AG08395 (cell line): ENCODE measurements at places on chromosomes 2 and 18.
A peak's percentile ranks its signal among the peaks of the same experiment; 100 is the strongest.

DNA sequence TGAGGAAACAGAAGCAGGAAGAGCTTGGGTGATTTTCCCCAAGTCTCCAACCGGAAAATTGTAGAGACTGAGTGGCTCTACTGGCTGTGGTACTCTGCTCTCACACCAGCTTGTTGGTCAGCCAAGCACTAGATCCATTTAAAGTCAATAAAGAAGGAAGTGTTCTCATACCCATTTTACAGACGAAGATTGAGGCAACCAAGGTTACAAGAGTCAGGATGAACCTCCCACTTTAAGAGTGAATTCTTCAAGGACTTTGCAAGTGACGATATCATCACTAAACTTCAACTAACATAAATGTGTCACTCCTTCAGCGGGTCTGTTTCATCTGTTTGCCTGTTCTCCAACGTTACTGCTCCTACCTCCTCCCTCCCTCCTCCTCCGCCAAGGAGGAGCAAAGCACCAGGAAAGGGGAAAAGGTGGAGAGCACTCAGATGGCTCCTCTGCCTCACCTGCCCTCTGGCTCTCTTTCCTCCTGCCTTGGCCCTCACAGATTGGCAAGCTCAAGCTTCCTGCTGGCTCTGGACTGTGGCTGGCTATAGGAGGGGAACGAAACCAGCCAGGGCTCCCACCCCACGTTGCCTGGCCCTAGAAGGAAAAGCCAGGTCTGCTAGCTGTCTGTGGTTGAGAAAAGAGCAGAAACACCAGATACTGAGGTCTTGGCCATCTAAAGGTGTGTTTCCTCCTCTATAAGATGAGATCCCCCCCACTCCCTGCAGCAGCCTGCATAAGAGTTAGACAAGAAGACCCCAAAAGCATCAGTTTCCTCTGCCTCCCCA is 3.6 kb upstream of the RAB11FIP5 start:
- DNase-seq: no peak

DNA sequence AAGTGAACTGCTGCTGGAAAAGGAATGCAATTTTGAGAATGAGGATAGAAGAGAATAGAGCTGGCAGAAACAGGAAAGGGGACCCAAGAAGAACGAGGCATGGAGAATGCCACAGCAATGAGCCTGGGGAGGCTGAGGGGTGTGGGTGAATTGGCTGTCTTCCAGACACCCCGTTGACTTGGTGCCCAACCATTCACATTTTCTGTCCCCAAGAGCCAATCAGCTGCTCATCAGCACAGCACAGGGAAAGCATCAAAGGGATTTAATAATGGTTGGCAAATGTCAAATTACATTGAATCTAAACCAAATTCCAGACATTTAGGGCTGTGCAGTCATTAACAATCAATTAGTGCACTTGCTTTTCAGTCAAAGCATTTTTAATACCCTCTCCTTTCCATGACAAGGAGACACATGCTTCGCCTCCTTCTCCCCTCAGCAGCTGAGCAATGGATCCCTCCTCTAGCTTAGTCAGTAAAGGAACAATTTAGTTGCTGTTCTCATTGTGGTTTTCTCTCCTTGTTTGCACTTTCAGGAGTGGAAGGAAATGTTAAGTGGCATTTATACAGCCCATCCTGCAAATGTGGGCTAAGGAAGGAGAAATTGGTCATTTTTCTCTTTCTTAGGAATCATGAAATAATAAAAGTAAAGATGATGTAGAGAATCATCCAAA is 98.8 kb downstream of the KLF7 start:
- DNase-seq: peak; percentile 30

GRCh38 chr18:46046126-46046525 is 25.9 kb downstream of the PSTPIP2 start:
- no peak for DNase-seq

- peak; percentile 13 for DNase-seq
These were observed 109.9 kb downstream of the ZNF236 start for GRCh38 chr18:76932026-76932819.

DNA sequence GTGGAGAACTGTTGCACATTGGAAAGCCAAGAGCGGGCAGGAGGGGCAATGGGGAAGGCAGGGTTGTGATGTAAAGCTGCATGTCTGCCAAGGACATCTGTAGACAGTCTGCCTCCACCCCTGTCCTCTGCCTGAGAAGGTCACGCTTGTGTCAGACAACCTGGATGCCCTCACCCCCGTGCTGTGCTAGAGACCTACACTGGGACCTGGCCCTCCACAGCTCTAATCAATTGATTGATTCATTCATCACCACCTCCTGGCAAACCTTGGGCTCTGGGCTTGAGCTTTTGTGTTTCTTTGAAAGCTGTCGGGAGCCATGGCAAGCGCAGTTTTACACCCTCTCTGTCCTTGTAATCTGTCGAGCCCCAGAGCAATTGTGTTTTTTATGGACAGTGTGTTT is 41.1 kb downstream of the MARCO start:
- no peak for DNase-seq

DNA sequence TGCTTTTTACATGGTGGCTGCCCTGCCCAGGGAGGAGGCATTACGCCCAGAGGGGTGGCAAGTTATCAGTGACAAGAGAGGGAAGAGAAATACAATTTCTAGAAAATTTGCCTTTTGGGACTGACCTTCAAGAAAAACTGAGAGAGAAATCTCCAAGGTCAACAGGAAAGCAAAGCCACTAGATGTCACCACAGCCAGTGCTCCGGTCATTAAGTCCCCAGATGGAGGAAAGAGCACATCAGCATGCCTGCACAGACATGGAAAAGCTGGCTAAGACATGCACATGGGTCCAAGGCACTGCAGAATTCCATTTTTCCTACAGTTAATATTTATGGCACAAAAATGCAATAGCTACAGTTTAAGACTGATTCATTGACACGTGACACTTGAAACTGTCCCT is 21.0 kb downstream of the FHL2 start:
- DNase-seq: no peak

DNA sequence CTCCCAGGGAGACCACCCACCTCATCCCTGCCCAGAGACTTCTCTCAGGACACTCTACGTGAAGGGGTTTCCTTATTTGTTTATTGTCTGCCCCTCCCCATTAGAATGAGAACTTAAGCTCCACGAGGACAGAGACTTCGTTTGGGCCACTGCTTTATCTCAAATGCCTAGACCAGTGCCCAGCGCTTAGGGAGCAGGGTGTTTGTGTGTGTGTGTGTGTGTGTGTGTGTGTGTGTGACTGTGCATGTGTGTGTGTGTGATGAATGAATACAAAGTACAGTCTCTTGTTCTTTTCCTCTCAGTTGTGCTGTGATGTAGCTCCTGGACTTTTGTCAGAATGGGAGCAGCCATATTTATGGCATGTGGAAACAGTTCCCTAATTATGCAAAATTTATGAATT is 34.4 kb upstream of the CABYR start:
- DNase-seq: no peak

DNA sequence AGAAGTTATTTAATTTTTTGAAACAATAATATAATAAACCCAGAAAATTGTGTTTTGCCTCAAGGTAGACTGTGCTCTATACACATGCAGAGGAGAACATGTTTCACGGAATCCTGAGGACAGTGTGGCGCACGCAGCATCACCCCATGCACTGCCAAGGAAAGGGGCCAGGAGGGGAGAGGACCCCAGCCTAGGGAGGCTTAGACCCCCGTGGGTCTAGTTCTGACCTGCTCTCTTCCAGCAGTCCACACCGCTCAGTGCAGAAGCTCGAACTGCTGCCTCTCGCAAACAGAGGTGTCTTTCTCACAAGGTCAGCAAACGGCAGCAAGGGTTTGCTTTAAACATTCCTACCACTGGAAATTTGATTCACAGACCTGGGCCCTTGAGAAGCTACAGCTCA is 51.5 kb upstream of the KIDINS220 start:
- DNase-seq: no peak

DNA sequence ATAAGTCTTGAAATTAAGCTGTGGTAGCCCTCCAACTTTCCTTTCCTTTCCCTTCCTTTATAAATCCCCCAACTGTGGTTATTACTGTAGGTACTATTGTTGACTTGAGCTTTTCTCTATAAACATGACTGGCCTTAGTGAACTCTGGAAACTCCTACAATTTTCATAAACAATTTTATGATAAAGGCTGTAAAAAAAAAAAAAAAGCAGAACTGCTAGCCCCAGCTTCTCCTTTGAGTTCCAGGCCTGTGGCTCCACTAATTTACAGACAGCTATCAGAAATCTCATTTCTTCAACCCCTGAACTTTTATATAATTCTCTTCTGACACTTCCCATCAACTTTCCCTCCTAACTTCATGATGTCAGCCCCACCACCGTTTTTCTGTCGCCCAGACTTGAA is 174.3 kb downstream of the IKZF2 start:
- DNase-seq: no peak

- DNase-seq: no peak
These were observed 11.6 kb upstream of the RBMS1 start for GRCh38 chr2:160505256-160505655.

DNA sequence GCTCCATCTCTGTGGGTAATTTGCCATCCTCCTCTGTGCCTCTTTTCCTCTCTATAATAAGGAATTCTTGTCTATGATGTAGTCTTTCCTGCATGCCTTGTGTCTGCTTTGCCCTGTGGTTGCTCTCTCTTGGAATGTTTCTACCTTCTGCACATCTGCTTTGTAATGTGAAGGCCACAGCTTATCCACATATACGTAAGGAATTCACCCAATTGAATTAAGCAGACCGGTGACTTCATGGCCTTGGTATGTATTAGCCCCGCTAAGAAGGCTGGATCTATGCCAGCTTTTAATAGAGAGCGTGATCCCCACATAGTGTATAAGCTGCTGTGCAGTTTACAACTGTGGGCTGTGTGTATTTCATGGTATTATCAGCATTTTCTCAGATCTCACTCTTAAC is 274.7 kb downstream of the RNF144A start:
- DNase-seq: peak; percentile 57

GRCh38 chr2:12705230-12705629 is 11.5 kb upstream of the TRIB2 start:
- no peak for DNase-seq

GRCh38 chr2:217360111-217360510 is 500.2 kb upstream of the TNP1 start:
- no peak for DNase-seq

- peak; percentile 40 for DNase-seq
These were observed 15.6 kb upstream of the PPP1CB start for GRCh38 chr2:28736034-28736433.

DNA sequence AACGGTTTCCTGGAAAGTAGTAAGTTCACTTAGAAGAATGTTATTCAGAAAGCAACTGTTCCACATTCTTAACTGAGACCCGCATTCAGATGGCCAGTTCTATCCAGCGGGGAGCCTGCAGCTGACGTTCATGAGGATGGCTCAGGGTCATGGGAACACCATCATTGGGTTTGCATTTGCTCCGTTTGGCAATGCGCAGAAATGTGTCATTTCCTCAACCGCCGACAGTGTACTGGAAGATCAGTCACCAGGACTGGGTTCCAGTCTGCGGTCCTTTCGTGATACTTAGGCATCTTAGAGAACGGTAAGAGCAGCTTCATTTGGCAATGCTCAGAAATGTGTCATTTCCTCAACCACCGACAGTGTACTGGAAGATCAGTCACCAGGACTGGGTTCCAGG is 104.0 kb downstream of the DNER start:
- no peak for DNase-seq

DNA sequence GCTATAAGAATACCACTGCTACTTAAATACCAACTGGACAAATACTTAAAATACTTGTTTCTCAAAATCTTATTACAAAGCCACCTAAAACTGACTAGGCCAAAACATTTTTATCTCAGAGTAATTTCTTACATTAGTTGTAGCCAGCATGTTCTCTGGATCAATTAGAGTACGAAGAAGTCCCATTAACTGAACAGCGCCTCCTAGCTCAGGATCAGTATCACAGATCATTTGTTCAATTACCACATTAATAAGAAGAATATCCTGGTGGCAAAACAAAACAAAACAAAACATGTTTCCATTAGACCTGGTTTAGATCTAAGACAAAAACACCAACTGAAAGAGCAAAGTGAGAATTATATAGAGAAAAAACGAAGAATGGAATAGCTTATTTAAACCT is 36.0 kb downstream of the PPP4R3B start:
- DNase-seq: no peak

DNA sequence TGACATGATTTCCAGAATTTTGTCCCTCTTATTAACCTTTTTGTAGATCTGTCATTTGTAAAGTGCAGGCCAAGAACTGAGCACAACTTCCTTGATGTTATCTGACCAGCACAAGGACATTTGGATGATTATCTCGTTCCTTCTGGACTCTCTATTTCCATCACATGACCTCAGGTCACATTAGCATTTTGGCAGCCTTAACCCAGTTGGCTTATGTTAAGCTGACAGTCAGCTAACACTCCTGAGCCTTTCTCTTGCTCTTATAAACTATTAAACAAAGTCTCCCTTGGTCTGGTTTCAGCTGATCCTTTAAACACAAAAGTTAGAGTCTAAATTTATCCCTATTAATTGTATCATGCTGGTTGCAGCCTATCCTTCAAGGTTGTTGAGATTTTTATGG is 167.2 kb upstream of the RBBP8 start:
- DNase-seq: no peak

GRCh38 chr18:58580623-58581022 is 48.3 kb downstream of the ALPK2 start:
- no peak for DNase-seq

DNA sequence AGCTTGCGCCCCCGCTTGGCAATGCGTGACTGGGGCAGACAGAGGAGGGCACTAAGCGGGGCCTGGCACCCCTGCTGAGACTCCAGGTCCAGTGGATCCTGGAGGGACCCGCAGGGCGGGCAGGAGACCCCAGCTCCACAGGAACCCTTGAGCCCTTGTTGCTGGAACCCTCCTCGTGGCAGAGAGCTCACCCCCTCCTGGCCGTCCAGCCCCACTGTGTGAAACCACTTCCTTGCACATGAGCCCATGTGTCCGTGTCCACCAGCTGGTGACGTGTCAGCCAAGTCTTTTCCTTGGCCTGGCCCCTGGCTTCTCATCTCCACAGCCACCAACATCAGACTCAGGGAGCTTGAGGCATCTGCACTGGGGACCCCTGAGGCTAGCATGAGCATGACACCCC is 38.0 kb downstream of the BIN1 start:
- DNase-seq: no peak

DNA sequence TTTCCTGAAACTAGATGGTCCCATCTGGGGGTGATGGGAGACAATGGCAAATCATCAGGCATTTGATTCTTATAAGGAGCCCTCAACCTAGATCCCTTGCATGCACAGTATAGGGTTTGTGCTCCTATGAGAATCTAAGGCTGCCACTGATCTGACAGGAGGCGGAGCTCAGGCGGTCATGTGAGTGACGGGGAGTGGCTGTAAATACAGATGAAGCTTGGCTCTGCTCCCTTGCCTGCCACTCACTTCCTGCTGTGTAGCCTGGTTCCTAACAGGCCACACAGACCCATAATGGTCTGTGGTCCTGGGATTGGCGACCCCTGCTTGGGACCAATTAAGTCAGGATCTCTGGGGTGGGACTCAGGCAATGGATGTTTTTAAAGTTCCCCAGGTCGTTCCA is 293.4 kb downstream of the ZNF521 start:
- DNase-seq: no peak

GRCh38 chr2:238202326-238203093 is 985 bp downstream of the ILKAP start:
- peak; percentile 36 for DNase-seq

DNA sequence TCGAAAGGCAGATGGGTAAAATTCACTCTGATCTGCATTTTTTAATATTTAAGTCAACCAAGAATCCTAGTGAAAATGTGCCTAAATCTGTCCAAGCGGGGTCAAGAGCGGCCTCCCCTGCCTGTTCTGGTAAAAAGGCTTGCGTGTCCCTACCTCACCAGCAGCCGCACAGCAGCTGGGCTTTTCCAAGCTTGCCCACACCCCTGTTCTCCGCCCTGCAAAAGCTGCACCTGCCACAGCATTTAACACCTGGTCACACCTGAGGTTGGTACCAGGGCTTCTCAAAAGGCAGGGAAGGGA is 25.8 kb upstream of the TMEM182 start:
- DNase-seq: no peak
